ENCODE measurements at places on chromosomes 6 and 20.

GRCh38 chr20:6599876-6600735 is 167.4 kb upstream of the BMP2 start:
- DNase-seq: no peak

- no peak for DNase-seq
These were observed 51.1 kb downstream of the ENPP1 start for GRCh38 chr6:131858765-131859415.

GRCh38 chr6:14727494-14728395 is 518.1 kb upstream of the JARID2 start:
- DNase-seq: no peak

DNA sequence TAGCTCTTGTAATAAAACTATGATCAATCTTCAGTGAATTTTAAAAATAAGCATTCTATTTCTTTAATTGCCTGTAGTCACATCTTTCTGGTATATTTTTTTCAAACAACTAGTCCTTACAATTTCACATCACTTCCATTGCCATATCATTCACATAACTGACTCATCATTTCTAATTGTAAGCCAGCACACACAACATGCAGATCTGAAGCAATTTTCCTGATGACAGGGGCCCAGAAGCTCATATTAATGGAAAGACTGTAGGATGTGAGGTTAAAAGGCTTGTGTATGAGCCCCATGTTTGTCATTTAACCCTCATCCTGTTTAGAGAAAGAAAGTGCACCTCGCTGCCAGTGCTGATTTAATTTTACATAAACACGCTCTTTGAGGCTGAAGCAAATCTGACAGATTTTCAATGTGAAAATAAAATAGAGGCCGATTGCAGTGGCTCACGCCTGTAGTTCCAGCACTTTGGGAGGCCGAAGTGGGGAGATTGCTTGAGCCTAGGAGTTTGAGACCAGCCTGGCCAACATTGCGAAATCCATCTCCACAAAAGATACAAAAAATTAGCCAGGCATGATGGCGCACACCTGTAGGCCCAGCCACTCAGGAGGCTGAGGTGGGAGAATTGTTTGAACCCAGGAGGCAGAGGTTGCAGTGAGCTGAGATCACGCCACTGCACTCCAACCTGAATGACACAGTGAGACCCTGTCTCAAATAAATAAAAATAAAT is 40.1 kb upstream of the LTV1 start:
- DNase-seq: no peak

DNA sequence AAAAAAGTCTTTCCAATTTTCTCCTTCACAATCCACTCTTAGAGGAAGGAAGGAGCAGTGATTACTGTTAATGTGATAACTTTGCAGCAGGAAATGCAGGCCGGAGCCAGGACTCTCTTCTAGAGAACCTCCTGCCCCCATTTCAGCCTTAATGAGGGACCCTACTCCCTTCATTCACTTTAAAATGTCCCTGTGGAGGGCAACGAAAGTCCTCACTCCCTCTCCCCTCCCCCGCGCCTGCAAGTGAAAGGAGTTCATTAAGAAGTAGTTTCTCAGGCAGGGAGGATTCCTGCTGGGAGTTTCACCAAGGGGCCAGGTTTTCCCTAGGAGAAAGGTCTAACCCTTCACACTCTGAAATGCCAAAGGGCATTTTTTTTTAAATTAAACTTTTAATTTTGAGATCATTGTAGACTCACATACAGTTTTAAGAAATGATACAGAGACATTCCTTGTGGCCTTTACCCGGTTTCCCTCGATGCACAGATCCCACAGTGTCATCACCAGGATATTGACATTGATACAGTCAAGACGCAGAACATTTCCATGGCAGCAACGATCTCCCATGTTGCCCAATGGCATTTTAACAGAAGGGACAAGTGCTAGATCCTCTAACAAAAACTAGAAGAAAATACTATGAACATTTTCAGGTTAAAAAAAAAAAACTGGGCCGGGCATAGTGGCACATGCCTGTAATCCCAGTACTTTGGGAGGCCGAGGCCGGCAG is 6.8 kb upstream of the COMMD7 start:
- DNase-seq: no peak

DNA sequence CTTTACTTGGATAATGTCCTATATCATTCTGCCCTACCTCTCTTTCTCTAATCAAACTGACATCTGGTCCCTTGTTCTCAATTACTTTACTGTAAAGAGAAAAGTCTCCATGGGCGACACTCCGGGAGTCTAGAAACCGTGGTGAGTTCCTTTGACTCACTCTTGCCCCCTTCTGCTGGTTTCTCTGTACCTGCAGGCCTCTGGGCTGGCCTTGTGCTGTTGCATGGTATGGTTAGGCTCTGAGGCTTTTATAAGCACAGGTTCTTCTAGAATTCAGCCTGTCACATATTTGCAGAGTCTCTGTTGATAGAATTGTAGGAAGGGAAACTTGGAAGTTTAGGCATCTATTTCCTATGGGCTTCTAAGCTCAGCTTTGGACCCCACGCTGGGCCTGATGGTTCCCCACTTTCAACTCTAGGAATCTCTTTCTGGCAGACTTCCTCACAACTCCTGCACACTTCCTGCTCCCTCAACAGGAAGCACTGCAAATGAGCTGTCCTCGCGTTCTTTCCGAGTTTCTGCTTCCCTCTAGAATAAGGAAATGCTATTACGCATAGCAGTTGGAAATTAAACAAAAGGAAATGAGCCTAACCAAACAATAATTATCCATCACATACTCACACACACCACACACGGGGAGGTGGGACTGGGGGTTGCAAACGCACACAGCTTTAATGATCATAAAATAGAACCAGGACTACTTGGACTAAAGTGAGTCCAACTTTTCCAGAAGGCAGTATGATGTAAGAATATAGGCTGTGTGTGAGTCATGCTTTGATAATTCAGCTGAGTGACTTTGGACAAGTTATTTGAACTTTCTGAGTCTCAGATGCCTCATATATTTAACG is 683.3 kb downstream of the QKI start:
- DNase-seq: no peak

- no peak for DNase-seq
These were observed 55.1 kb downstream of the IL20RA start for GRCh38 chr6:136989571-136990241.

DNA sequence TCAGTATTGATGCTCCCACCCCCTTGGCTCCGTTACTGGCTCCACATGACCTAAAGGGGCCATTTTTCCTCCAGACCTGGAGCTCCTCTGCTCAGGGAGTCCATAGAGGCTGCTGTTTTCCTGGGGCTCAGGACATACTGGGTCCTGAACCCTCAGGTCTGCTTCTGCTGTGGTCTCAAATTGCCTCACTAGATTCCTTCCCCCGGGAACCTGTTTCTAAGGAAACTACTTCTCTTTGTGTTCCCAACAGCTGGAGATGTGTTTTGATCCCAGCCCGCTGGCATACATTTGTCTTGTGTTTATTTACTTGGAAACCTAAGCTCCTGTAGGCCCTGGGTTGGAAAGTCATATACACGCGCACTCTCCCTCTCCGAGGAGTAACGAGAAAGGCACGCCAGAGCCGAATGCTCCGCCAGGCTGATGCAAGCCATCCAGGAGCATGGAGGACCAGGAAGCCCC is 222.8 kb downstream of the UST start:
- DNase-seq: no peak

DNA sequence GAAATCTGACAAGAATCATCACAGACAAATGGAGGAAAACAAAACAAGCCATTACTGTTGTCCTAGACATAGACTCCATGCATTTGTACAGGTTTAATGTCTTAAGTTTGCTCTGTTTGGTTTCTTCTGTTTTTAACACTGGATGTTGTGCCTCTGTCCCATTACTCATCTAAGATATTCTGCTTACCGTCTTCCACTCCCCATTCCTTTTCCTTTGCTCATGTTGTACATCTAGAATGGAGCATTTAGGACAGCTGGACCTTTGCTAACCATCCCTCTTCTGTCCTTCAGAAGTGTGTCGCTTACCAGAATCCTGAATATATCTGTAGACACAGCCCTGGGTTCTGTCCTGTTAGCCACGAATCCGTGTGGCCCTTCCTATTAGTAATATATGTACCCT is 35.2 kb downstream of the RAB22A start:
- DNase-seq: no peak

DNA sequence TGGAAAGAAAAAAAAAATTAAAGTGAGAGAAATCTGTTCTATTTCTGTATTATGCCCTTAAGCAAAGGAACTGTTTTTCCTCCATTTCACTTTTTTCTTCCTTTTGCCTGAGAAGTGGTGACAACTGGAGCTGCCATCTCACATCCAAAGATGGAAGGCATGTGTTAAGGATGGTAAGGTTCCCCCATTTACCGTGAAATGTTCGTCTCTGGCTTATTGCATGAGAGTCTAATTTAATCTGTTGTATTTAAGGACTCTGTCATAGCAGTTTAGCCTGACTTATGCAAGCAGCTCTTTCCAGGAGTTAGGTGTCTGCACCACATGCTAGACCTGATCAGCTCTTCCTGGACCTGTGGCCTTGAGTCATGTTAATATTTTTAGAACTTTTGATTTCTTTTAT is 389.5 kb upstream of the MAP3K7 start:
- no peak for DNase-seq

GRCh38 chr6:167767715-167768107 is 59.0 kb upstream of the AFDN start:
- DNase-seq: no peak

DNA sequence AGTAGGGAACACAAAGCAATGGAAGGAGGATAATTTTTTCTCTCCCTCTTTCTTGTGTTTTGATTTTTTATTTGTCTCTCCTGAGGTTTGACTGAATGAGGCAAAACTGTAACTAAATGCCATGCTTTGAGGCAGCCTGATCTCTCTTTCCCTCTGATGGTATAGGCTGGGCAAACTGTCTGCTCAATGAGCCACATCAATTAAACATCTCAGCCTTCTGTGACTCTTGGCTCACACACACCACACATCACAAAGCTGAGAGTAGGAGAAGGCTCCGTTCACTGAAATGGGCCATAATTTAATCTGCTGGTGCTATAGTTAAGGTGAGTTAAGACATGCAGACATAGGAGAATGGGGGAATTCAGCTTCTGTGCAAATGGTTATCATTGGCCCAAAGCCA is 28.1 kb upstream of the SCGN start:
- DNase-seq: no peak

- DNase-seq: no peak
These were observed 30.6 kb upstream of the APCDD1L start for GRCh38 chr20:58545565-58546415.

GRCh38 chr20:23746321-23746720 is 4.4 kb downstream of the CST1 start:
- DNase-seq: no peak

GRCh38 chr20:3161316-3162079 is 1.8 kb upstream of the FASTKD5 start:
- no peak for DNase-seq

All from hippocampal formation (tissue), 2 donors.